ENCODE measurements at places on chromosomes 11 and 22.

DNA sequence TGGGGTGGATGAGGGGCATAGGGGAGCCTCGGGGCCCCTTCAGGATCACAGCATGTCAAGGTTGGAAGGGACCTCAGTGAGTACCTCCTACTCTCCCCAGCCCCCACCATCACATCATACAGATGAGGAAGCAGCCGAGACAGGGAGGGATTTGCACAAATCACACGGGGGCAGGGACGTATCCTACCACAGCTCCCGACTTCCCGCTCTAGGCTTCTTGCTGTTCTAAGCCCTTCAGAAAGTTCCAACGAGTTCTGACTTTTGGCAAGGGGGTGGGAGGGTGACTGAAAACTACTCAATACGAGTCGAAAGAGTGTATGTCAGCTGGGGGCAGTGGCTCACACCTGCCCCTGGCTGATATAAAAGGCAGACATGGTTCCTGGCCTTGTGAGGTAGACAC is 4.7 kb upstream of the RAD9A start:
- DNase-seq = no peak

DNA sequence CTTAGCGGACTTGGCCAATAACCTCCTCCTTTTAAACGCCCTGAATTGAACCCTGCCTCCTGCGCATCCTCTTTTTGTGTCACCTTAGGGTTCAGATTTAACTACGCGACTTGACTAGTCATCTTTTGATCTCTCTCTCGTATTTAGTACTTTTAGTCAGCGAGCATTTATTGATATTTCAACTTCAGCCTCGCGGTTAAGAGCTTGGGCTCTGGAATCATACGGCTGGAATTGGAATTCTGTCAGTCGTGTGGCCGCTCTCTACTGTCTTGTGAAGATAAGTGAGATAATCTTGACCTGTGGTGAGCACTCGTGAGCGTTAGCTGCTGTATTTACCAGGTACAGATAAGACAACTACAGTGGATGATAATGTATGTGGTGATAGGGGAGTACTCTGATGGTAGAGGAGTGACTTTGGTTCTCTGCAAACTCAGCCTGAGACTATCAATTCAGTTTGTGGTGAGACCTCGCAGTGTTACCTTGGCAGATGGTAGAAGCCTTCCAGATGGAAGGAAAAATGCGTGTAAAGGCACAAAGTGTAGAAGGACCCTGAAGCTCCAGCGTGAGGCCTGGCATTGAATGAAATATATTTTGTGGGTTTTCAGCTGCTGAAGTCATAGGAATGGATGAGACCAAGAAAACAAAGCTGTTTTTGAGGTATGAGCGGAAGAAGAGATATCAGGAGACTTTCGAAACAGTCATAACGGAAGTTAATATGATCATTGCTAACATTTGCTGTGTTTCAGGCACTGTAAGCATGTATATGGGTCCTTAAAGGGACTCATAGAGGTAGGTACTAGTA is 682 bp downstream of the ATM start:
- DNase-seq = no peak

DNA sequence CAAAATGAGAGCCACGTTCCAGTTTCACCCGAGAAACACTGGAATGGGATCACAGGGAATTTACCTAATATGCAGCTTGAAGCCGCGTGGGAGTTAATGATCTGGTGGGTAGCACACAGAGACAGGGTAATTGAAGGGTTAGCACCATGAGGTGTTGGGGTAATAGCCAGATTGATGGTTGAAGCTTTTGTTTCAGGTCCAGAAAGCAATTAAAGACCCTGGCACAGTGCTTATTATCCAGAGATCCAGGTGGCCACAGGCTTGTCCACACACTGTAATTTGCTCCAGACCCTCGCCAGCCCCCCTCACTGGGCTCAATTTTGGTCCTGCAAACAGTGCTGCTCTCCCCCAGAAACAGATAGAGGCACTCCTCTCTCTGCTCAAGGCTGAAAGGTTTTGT is 282.5 kb upstream of the ISX start:
- no peak for DNase-seq

- no peak for DNase-seq
These were observed 13.3 kb downstream of the SLCO2B1 start for GRCh38 chr11:75163921-75164849.

DNA sequence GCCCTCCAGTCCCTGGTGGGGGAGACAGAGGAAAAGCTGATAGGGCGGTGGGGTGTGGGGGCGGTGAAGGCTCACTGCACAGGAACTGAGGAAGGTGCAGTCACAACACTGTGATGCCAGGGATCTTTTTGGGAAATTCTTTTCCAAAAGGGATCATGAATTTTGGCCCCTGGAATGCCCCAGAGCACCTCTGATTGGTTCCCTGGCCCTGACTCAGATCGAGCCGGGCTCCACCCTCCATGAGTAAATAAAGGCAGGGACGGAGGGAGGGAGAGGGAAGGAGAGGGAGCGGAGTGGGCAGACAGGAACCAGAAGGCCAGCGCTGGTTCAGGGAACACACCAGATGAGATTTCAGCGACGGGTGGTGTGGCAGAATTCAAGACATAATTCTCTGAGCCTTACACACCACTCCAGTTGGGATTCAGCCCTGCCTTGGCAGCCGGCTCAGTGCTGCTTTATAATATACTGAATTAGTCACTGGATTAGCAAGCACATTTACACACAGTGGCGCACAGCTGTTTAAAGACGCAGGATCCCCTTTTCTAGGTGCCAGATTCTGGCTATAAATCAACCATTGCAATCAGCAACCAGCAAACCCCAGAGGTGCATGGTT is 80.3 kb downstream of the ETS1 start:
- DNase-seq = no peak

- peak; percentile 16 for DNase-seq
These were observed 30.4 kb downstream of the PACS1 start for GRCh38 chr11:66100272-66101065.

- DNase-seq = no peak
These were observed 14.5 kb downstream of the SERPINH1 start for GRCh38 chr11:75576499-75576918.

DNA sequence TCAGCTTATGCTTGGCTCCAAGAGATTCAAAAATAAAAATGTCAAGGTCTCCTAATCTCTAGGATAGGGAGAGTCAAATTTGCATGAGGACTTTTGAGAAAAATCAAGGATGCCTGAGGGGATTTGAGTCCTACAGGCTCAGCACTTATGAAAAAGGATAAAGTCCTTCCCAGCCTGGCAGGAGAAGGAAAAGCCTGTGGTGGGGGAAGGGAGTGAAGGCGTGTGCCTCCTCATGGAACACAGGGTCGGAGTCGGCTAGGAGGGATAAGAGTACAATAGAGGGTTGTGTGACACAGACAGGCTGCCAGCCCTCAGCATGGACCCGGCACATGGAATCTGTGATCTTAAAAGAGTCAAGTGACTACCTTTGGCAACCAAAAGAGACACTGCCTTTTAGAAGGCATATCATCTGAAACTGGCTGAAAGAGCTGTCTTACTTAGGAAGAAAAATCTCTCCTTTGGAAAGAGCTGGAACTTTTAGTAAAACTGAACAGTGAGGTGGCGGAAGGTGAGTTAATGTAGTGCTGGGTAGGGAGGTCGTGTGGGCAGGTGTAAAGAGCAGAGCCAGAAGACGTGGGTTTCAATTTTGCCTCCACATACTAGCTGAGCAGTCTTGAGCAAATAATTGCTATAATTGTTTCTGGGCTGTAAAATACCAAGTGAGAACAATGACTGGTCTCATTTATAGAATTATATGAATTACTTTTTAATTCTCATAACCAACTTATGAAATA is 58.8 kb upstream of the RDX start:
- DNase-seq = no peak

GRCh38 chr11:118842369-118842768 is 41.3 kb upstream of the CXCR5 start:
- DNase-seq = no peak

- no peak for DNase-seq
These were observed 51.1 kb upstream of the BLID start for GRCh38 chr11:122167100-122167499.

DNA sequence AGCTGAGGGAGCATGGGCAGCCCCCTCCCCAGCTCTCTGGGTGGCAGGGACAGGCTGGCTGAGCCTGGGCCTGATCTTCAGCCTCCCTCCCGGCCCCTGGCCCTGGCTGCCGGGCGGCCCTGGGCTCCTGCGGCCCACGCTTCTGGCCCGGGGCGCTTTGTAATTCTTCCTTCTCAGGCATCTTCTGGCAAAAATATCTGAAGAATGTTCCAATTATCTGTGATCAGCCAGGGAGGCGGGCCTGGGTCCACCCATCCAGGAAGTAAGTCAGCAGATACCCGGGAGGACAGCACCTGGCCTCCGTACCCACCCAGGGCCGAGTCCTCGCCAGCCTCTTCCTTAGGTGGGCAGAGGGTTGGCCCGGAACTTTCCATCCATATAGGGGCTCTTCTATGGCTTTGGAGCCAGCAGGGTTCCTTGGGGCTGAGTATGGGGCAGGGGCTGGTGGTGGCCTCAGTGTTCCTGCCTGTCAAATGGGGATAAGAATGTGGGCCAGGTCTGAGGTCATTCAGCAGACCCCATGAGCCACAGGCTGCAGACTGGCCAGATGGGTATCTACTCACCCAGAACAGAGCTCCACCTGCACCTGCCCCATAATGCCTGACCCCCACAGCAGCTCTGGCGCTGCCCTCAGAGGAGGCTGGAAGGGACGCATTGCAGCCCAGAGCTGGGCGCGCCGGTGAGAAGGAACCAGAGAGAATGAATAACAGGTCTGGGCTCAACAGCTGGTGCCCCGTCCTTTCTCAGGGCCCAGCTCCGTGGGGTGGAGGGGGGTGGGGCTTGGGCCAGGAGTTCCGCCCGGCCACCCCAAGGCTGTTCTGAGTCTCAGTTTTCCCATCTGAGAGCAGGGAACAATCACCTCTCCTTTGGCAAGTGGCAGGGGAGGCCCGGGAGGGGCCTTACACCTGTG is 16.2 kb downstream of the WNT7B start:
- DNase-seq = no peak

DNA sequence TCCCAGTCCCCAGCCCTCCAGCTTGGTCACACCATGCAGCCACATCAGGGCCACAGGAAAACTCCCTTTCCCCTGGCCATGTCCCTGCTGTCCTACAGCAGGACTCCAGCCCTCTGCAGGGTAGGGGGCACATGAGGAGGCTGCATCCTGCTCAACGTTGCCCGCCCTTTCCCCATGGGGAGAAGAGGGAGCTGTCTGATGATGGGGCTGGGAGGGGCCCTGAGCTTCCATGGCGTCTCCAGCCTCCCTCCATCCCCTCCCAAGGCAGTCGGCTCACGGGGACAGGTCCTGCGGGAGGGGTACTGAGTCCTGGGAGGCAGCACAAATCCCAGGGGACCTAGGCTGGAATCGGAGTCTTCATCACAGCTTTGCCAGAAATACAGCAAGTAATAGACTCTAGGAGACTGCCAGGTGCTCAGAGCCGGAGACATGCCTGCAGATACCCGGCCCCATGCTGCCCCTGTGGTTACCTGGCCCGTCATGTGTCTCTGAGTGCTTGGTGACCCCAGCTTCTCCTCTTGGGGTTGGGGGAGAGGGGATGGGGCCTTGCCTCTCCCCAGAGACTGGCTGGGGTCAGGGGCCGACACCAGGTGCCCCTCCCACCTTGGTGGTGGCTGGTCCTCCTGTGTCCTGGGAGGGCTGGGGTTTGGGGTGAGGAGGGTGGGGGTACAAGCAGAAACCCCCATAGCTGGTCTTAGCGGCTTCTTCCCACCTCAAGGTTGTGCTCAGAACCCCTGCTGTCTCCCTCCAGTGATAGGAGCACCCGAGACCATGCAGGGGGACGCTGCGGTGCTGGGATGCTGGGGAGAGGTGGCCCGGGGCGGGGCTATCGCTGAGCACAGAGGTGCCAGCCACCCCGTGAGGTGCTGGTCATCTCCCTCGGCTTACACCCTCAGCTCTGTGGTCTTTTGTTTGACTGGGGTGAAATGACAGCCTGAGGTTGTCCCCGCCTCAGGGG is 2.3 kb downstream of the MRGPRE start:
- no peak for DNase-seq

- DNase-seq = no peak
These were observed 267.2 kb downstream of the DCDC1 start for GRCh38 chr11:31102316-31102715.

GRCh38 chr11:73622926-73623593 is 23.3 kb upstream of the PLEKHB1 start:
- no peak for DNase-seq

DNA sequence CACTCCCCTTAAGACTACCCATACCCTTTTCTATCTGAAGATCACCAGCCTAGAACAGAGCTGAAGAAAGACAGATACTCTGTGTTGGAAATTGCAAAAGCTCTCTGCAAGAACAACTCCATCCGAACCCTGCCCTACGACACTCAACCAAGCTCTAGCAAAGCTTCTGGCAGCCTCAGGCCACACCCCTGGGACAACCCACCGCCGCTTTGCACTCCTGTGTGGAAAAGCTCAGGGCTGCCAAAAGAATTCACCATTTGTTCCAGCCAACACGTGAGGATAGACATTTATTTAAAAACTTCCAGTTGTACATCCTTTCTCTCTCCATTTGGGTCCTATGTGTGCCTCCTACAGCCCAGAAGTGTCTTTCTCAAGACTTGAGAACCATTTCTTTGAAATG is 62.4 kb upstream of the CD5 start:
- no peak for DNase-seq

DNA sequence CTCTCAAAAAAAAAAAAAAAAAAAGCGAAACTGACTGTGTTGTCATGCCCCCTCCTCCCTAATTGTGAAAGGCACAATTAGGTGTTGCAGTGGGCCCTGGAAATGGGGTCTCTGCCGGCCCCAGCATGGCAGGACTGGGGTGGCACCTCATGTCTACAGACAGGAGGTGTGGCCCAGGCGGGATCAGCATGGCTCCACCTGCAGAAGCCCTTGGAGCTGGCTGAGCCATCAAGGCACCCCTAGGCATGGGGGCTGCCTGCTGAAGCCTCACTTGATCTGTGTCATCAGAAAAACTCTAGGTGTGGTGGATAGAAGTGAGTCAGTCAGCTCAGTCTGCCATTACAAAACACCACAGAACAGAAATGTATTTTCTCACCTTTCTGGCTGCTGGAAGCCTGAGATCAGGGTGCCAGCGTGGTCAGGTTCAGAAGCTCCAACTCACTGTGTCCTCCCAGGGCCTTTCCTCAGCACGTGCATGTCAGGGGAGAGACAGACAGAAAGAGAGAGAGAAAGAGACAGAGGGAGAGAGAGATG is 10.1 kb upstream of the B4GALNT4 start:
- no peak for DNase-seq

- no peak for DNase-seq
These were observed 99.5 kb downstream of the ZNF280B start for GRCh38 chr22:22408731-22409696.

DNA sequence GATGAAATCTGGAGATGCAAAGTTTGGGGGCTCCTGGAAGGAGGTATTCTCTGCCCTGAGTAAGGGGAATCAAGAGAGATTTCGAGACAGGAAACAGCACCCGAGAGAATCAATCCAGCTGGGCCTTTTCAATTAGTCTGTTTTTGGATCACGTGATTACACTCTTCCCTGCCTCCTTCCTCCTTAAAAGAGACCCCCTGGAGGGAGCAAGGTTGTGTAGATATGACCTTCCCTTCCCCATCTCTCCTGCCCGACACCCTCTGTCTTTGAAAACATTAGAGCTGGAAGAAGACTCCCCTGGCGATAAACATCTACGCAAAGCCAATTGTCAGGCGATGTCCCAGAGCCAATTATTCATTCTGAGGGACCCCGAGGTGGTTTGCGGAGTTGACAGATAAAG is 407.9 kb downstream of the MIAT start:
- DNase-seq = no peak

- DNase-seq = no peak
These were observed 1.1 kb downstream of the TBCEL start for GRCh38 chr11:121024989-121025388.

All from hippocampal formation (tissue), 2 donors.